ENCODE measurements at places on chromosomes 2 and 18.
A peak's percentile ranks its signal among the peaks of the same experiment; 100 is the strongest.

DNA sequence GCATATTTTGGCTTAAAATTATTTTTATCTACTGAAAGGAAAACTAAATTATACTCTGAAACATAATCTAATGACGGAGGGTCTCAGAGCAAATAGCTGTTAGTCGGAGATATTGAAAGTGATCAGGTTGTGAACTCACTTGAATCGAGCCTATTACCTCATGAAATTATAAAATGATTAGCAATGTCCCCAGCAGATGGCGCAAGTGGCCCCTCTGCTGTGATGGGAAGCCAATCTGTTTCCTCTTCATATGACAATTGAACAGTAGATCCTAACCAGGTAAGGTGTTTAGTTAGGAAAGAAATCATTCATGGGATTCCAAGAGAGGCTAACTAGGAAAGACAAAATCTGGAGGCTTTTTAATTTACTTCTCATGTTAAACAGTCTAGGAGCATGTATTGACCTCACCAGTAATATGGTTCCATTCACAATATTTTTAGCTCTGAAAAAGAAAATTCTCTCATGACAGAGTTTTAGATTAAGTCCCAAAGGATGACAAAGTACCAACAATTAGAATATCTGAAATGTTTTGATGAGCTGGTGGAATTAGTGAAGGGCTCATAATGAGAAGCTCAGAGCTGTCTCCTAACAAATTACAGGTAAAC is 29.9 kb upstream of the MPPE1 start:
- peak; percentile 79 for DNase-seq

DNA sequence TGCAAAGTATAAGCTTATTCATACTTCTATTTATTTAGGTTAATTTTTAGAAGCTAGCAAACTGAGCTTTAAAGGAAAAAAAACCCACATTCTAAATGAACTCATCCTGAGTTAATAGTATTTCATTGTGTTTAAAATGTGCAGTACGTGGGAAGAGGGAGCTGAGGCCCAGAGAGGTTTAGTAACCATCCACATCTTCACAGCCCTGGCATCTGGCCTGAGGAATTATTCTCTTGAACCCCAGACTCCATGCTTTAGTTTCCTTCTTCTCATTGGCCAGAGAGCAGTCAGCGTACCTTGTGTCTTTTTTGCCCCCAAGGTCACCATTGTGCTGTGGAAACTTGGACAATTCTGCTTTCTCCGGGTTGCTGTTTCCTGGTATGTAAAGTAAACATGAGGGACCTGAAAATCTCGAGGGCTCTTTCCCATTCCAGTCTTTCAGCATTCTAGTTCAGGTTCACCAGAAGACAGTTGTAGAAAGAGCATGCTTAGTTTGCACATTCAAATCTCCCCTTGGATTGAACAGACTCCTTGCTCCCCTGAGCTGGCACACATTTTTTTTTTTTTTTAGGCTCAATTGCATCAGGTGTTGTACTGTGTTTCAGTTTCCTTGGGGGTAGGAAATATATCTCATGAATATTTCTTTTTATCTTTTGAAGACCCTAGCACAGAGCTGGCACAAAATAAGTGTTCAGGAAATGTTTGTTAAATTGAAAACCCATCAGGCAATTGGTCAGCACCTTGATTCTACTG is 81.4 kb downstream of the MYCN start:
- DNase-seq = no peak

- no peak for DNase-seq
These were observed 4.2 kb upstream of the ITGA6 start for GRCh38 chr2:172423160-172423559.

- DNase-seq = no peak
These were observed 55.5 kb upstream of the HS6ST1 start for GRCh38 chr2:128374001-128374710.

GRCh38 chr2:172613615-172614231 is 57.8 kb downstream of the PDK1 start:
- DNase-seq = no peak

- DNase-seq = no peak
These were observed 230.4 kb downstream of the FHOD3 start for GRCh38 chr18:36527740-36528455.

DNA sequence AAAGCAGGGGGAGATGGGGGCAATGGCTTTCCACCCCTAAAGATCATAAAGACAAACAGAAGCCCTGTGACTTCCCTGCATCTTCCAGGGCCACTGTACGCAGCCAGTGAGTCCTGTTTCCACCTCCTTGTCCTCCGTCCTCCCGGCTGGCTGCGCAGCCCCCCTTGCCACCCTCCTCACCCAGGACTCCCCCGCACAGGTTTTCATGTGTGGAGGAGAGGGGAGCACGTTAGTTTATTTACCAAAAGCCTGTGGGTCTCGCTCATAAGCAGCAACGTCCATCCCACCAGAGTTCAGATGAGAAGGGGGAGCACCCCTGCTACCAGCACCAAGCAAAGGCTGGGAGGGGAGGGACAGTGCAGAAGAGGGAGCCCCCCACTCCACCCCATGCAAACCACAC is 11.7 kb downstream of the CYP26B1 start:
- no peak for DNase-seq

GRCh38 chr2:190088917-190089316 is 26.4 kb upstream of the MSTN start:
- DNase-seq = peak; percentile 52

DNA sequence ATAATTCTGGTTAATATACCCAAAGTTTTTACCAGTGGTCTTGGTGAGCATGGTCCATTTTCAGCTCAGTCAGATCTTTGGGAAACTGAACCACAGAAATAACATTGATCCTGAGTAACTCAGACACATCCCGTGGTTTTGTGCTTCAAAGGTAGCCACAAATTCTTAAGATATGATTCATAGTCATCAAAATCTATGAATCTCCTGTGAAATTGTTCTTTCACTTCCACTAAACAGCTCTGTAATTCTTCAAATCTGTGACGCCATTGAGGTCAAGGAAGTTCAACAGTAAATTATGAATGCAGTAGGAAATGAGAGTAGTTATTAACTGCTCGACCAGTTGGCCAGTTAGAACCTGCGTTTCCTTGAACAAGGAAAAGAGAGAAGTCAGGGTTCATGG is 147.3 kb downstream of the IRS1 start:
- no peak for DNase-seq

- no peak for DNase-seq
These were observed 7.2 kb downstream of the ACP1 start for GRCh38 chr2:271917-272316.

GRCh38 chr2:46666044-46666679 is 186.8 kb downstream of the TMEM247 start:
- DNase-seq = no peak

DNA sequence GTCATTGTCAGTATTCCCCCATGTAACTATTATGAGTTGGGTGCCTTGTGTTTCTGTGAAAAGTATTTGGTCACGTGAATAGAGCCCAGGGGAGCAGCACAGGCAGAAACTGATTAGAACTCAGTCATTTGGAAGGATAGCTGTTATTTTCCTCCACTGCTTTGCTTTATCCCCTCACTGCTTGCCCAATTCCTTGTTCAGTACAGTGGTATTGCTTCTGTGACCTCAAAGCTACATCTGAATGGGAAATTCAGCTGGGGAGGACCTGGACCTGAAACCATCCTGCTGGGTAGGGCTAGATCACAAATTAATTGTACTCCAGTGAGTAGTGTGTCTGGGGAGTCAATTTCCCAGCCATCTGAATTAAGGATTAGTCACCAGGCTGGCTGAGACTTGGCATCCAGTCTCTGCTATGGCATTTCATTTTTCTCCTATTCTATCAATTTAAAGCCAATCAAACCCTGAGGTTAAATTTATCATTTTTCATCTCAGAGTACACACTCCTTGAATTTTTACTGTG is 1231.6 kb upstream of the GYPC start:
- DNase-seq = no peak
